ENCODE measurements at places on chromosomes 2 and 18.

GRCh38 chr18:25560369-25560768 is 208.4 kb upstream of the ZNF521 start:
- no peak for DNase-seq

GRCh38 chr2:234075947-234076346 is 25.4 kb downstream of the SPP2 start:
- no peak for DNase-seq

GRCh38 chr2:166032361-166032760 is 78.8 kb upstream of the TTC21B start:
- no peak for DNase-seq

- DNase-seq, result no peak
These were observed 10.4 kb upstream of the DOCK10 start for GRCh38 chr2:225052703-225053102.

DNA sequence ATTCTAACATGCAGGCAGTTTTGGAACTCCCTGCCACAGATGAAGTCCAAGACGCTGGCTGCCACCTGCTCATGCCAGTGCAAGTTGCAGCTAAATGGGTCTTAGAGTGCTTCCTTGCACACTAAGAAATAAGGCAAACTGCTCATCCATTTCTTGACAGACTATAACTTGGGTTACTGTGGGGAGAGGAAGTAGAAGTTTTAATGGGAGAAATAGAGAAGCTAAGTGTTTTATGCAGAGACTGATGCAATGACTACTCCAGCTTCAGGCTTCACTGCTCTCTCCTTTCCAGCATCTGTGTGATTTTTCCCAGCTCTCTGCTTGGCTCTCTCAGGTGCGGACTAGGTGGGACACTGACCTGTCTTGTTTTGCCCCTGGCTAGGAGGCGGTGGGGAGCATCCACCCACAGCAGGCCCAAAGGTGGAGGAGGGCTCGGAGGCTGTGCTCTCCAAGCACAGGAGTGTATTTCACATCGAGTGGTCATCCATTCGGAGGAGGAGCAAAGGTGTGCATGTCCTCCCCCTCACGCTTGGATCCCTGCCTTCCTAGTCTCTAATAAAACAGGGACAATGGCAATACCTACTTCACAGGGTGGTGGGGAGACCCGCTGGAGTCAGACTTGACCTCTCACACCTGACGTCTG is 48.2 kb downstream of the SLC14A2 start:
- no peak for DNase-seq

- no peak for DNase-seq
These were observed 8.7 kb downstream of the TTC39C start for GRCh38 chr18:24023185-24023814.
